IPS DF 19.7 (cell line): ENCODE measurements at places on chromosomes 7 and 10.

DNA sequence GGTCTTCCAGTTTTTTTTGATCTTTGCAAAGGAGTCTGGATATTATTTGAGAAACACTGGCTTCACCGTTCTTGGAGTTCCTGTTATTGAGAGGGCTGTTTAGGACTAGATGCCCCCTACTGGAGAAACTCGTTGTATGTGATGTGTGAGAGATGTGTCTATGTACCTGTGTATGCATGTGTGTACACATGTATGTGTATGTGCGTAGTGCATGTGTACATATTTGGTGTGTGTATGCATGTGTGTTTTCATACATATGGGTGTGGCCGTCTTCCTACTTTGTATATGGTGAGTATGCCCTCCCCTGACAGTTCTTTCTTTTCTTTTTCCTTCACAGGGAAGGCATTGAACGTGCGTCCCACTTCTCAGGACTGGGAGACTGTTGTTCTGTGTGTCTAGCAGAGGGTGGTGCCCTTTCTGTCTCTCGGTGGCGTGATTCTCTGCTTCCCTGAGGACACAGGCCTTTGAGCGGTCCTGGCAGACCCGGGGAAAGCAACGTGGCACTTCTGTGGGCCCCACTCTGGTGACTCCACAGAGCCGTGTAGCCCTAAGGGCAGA lies 3.0 kb upstream of the CALHM3 start:
- DNase-seq: no peak

DNA sequence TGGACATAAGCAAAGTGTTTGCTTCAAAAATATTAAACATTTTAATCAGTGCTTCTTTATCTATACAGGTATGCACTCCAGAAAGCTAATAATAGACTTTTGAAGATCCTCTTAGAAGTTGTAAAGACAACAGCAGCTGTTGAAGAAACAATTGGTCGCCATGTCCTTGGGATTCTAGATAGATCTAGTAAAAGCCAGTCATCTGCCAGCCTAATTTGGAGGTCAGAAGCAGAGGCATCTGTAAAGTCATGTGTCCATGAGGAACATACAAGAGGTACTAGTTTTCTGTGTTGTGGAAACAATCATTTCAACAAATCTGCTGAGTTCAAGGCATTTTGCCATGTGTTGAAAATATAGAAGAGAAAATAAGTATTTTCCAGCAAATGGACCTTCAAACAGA lies 89.3 kb downstream of the CYP51A1 start:
- no peak for DNase-seq

DNA sequence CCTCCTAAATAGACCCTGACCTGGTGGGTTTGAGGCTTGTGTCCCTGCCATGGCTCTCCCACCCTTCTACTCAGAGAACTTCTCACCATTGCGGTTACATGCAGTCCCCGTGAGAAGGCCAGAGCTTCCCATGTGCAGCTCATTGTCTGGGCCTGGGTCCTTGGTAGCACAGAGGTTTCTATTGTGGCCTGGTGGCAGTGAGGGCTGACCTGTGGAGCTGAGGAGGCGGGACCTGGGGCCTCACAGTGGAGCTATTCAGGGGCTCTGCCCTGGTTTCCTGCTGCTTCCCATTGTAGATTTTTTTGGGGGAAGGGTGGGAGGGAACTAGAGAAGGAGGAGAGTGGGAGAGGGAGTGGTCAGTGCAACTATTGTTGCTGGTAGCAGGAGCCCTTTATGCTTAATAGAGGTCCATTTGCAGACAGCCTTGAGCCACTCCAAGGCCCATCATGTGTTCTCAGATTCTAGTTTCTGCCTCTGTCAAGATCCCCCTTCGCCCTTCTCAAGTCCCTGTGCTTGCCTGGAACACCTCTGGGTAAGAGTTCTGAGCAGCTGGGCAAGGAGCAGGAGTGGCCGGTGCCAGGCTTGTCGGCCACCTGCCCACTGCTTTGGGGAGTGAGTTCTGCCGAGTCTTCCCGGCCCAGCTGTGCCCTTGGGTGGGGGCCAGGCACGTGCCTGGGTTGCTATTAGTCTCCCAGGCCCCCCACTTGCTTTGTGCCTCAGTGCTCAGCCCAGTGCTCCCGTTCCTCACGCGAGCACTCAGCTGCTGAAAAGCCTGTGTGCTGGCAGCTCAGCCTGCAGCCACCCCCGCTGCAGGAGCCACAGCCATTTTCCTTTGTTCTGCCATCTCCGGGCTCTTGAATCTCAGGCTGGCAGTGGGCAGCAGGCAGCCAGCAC lies 10.7 kb downstream of the TSPAN14 start:
- DNase-seq: peak; percentile 86

DNA sequence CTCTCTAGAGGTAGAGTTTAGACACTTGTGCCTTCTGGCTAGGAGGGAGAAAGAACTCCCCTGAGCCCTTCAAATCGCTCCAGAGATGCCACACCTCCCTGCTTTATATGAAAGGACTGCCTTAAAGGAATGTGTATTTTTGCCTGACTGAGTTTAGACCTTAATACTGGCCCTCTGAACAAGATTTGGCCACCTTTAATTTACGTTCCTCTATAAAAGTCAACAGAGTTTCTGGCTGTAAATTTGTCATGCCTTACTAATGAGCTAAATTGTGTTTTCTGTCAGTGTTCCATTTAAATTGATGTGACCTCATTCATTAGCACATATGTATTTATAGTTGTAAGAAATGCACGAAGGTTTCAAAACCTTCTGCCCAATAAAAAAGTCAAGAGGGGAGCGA lies 48.0 kb downstream of the SEMA3C start:
- no peak for DNase-seq

DNA sequence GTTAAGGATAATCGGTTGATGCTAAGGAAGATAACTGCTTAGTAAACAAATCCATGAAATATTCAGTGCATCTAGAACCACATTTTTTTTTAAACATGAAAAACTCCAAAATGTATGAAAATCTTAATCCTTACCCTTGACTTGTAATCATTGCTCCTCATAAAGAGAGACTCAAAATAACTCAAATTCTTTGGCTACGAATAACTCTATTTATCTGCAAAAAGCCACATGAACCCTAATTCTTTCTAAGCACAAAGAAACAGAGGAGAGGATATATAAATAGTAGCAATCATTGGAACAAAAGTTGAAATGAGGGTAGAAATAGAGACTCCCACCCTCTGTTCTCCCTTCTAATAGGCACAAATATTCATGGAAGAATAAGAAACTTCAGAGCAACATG lies 40.2 kb downstream of the ANK3 start:
- DNase-seq: no peak

- DNase-seq: no peak
These were observed 52.4 kb upstream of the PFKP start for GRCh38 chr10:3014968-3015367.
